ENCODE measurements at places on chromosomes 12 and 14.

GRCh38 chr12:121889274-121889624 is 659 bp downstream of the PSMD9 start:
- DNase-seq, result no peak

- DNase-seq, result peak; percentile 26
Observed at GRCh38 chr14:101927859-101928258, 36.5 kb upstream of the DYNC1H1 start.

GRCh38 chr12:26016516-26016915 is 58.0 kb downstream of the RASSF8 start:
- no peak for DNase-seq

DNA sequence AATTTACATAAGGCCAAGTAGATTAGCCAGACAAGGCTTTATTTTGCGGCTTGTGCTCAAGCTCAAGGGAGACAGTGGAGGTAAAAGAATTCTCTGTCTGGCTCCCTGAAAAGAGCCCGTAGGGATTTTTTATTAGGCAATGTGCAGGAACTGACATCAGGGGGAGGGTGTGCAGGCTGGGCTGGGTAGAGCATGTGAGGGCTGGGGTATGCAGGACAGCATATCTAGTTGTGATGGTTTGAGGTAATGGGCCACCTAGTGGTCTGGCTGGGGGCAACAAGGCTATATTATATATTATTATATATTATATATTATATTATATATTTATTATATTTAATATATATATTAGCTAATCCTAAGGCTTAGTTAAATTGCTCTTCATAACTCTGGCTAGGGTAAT is 102.1 kb downstream of the TMEM117 start:
- DNase-seq, result peak; percentile 12

GRCh38 chr14:56815745-56816144 is 5.5 kb upstream of the OTX2 start:
- no peak for DNase-seq

DNA sequence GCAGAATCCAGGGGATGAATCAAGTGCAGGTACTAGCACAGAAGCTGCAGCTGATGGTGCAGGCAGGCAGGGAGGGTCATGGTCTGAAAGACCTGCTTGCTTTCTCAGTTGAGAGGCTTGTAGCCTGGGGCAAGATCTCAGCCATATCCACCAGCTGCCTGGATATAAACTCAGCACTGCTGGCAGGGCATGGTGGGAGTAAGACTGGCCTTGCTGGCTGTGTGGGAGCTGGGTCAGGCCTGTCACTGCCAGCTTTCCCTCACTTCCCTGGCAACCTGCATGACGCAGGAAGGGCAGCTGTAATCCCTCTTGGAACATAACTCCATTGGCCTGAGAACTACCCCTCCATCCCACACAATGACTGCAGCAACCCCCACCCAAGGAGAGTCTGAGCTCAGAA is 230.1 kb downstream of the ANO6 start:
- no peak for DNase-seq

GRCh38 chr14:74575936-74576335 is 36.1 kb downstream of the LTBP2 start:
- DNase-seq, result no peak

GRCh38 chr14:69531135-69531534 is 43.5 kb downstream of the CCDC177 start:
- no peak for DNase-seq

DNA sequence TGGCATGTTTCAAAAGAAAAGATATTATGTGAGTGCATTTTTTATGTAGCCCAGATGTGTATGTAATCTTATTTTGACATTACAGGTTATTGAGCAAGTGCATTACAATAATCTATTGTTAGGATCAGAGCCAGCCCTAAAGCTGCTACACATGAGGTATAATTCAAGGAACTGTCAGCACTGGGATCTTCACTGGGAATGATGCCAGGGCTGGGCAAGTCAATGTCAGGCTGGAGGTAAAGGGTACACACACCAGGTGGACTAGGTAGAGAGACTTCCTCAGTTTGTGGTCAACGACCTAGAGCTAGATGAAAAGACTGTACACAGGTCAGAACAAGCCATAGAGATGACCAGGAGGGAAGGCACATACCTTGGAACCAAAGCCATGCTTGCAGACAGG is 15.4 kb downstream of the TRIM9 start:
- DNase-seq, result no peak

DNA sequence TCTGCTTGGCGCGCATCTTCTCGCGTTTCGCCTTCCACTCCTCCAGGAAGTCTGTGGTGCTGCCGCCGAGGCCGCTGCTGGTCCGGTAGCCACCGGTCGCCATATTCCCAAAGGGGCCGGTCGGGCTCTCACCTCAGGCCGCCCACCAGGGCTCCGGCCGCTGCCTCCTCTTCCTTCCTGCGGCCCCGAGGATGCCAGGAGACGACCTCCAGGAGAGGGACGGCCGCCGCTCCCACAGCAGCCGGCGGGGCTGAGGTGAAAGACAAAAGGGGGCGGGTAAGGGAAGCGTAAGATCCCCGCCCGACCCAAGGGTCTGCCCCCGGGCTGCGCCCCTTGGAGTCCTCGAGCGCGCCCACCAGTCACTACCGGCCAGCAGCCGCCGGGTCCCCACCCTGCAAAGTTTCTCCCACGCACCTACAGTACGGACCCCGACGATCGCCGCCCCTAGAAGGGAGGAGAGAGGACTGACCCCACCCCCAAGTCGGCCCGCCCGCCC is 574 bp downstream of the PAWR start:
- DNase-seq, result no peak

GRCh38 chr14:83850092-83850491 is 1679.9 kb upstream of the FLRT2 start:
- no peak for DNase-seq

- DNase-seq, result no peak
Observed at GRCh38 chr12:94149119-94149780, 873 bp downstream of the PLXNC1 start.

GRCh38 chr12:4962539-4963486 is 53.1 kb downstream of the KCNA1 start:
- no peak for DNase-seq

DNA sequence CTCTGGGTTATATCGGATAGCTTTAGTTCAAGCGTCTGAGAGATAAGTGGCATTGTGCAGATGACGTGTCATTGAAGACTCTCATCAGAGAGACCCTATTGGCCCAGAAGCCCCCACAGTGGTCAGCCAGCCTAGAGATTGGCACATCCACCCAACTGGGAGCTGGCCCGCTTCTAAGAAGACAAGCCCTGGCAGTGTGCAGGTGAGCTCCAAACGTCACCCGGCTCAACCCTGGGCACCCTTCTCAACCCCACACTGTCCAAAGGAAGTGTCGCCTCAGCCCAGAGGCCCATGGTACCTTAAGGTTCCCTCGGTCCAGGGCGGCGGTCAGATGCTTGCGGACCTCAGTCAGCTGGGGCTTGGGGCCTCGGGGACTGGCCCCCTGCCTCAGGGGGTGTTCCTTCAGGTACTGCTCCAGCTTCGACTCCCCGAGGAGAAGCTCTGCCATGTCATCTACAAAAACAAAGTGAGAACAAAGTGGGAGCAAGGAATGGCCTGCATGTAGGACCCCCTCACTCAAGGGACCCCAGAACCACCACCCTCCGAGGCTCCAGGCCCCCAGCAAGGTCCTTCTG is 30.3 kb downstream of the TTC7B start:
- DNase-seq, result no peak

DNA sequence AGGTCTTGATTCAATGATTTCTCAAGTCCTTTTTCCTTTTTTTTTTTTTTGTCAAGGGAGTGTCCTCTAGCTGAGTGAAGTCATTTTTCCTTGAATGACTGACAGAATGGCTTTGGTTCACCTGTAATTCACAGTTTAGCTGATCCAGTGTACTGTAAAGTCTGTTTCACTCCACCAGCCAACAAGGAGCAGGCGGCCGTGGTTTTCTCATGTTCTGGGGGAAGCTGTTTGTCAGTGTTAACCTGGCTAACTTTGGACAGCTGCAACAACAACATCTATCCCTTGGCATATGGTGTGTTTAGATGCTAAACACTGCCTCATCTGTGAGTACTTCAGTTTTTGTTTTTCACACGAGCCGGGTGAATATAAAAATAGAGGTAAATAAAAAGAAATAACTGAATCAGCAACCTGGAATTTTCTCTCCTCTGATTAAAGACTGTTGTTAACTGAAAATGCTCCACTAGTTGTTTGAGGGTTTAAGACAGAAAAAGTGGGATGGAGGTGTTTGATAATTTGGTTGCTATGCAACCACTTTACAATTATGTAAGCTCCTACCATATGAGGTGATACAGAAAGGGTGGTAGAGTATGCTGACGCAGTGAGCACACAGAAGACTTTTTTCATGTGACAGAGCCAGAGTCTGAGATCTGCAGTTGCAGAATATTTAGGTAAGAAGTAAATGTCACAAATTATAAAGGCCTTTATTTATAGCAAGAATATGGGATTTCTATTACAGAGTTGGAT is 50.3 kb upstream of the SLC2A13 start:
- no peak for DNase-seq

- no peak for DNase-seq
Observed at GRCh38 chr14:102377696-102378095, 15.0 kb downstream of the TECPR2 start.

- no peak for DNase-seq
Observed at GRCh38 chr12:122187466-122187865, 4.5 kb downstream of the LRRC43 start.

GRCh38 chr12:53402871-53403270 is 20.8 kb upstream of the AMHR2 start:
- no peak for DNase-seq

GRCh38 chr12:58285551-58285950 is 344.2 kb downstream of the ATP23 start:
- DNase-seq, result no peak

- DNase-seq, result no peak
Observed at GRCh38 chr12:64057706-64058105, 164.4 kb downstream of the KICS2 start.

GRCh38 chr14:73591690-73592449 is at the start of gene ACOT4:
ACOT4 (plus strand) TSS chr14:73591873; CDS start chr14:73591960, 87 bp downstream.
- no peak for DNase-seq

DNA sequence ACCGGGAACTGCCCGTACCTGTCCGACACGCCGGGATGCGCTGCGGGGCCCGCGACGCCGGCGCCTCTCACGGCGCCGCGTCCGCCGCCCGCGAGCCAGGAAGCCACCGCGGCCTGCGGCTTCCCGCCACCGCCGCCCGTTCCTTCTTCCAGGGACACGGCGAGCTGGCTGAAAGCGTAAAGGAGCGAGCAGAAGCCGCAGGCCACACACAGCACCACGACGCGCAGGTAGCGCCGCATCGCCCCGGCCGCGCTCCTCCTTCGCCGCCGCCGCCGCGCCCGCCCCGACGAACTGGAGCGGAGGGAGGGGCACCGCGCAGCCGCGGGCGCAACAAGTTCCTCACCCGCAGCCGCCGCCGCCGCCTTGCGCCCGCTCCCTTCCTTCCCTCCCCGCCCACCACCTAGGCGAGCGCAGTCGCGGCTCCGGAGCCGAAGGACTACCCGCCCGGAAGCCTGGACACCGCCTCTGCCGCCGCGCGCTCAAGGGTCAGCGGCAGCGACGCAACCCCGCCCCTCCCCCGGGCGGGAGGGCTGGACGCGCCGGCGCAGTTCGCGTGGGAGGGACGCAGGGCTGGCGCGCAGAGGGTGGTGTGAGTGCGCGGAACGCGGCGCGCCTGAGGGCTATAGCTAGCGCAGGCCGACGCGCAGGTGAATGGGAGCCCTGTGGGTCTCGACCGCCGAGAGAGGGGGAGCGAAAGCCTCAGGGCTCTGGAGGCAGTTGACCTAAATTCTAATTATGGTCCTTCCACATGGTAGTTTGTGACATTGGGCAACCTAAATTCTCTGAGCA is at the start of gene GXYLT1:
Gene GXYLT1 (minus strand): TSS at position 467 of the 789 bp plus-strand sequence. CDS start 228 bp downstream, at position 239.
- peak; percentile 88 for DNase-seq

DNA sequence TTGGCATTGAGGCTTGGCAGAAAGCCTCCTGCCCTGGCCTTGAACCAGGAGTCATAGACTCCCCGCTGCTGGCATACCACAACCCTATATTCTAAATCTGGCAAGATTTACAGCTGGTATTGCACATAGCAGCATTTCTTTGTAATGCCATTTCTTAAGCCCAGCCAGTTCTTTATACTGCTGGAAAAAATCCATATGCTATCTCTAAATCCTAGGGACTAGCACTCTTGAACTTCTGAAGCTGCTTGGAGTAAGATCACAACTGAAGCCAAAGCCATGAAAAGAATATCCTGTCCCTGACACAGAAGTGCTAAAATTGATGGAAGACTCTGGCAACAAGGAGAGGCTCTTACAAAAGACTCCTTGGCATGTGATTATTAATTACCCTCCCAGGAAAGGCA is 89.3 kb downstream of the KCNC2 start:
- DNase-seq, result no peak

GRCh38 chr14:92952481-92953298 is 29.7 kb downstream of the CHGA start:
- no peak for DNase-seq

DNA sequence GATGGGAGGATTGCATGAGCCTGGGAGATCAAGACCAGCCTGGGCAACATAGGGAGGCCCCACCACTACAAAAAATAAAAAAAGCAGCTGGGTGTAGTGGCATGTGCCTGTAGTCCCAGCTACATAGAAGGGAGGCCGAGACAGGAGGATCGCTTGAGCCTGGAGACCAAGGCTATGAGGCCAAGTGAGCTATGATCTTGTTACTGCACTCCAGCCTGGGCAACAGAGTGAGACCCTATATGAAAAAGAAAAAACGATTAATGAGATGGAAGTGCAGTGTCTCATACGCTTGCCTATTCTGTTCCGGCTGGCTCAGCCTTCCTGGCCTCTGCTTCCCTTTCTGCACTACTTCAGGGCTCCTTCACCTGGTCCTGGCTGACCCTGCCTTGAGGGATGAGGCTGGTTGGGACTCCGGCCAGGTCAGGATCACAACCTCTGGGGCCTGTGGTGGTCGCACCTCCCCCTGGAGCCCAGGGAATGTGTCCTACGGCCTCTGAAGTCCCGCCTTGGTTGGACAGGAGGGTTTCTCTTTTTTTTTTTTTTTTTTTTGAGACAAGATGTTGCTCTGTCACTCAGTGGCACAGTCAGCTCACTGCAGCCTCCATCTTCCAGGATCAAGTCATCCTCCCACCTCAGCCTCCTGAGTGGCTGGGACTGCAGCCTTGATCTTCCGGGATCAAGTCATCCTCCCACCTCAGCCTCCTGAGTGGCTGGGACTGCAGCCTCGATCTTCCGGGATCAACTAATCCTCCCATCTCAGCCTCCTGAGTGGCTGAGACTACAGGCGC is 10.7 kb downstream of the TEDC1 start:
- DNase-seq, result no peak
